Lung microvascular endothelial cell (primary cell): ENCODE measurements at places on chromosomes 1 and 21. TPM values are rescaled to one million over a fixed set of nuclear protein-coding genes. Genes with fewer than 3 reads are reported as not detected.

Gene FLG2
- total RNA-seq, result not detected in 2 replicates

Gene CD1D
- under 0.01 TPM in 2 replicates for total RNA-seq

Gene CFHR1
- total RNA-seq, result not detected in 2 replicates

Gene C1orf185
- total RNA-seq, result not detected in 2 replicates

Gene TRPM2
- 0.22 and 0.40 TPM in 2 replicates for total RNA-seq
